Lower leg skin (tissue), 4 donors: ENCODE measurements at places on chromosomes 5 and 9. TPM values are rescaled to one million over a fixed set of nuclear protein-coding genes. Genes with fewer than 3 reads are reported as not detected.

The GDF9 gene
- total RNA-seq = 0.42 TPM

The ATP10B gene
- 29.6 TPM for total RNA-seq

The WDR31 gene
- total RNA-seq = 2.3 TPM

The ZNF483 gene
- 3.3 TPM for total RNA-seq

The FBP2 gene
- 1.5 TPM for total RNA-seq
